ENCODE measurements at places on chromosomes 3 and 15.
A peak's percentile ranks its signal among the peaks of the same experiment; 100 is the strongest.

DNA sequence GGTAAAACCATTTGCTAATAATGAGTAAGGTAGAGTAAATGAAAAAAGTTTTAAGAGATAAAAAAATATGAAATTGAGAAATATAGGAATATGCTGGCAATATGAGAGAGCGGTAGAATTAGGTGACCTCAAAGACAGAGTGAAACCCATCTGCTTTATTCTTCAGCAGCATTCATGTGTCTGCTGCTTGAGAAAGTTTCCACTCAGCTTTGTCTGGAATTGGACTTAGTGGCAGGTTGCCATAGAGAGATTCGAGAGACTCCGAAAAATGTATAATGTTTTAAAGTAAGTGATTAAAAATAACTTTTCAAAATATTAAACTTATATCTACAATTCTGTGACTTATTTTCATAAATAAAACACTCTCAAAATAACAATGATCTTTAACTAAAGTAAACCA is 5.0 kb downstream of the SUCNR1 start:
- no peak for DNase-seq

- DNase-seq: no peak
Observed at GRCh38 chr3:156455839-156456238, 99.1 kb downstream of the SSR3 start.

GRCh38 chr15:40037721-40038120 is 1.3 kb downstream of the SRP14 start:
- DNase-seq: no peak

DNA sequence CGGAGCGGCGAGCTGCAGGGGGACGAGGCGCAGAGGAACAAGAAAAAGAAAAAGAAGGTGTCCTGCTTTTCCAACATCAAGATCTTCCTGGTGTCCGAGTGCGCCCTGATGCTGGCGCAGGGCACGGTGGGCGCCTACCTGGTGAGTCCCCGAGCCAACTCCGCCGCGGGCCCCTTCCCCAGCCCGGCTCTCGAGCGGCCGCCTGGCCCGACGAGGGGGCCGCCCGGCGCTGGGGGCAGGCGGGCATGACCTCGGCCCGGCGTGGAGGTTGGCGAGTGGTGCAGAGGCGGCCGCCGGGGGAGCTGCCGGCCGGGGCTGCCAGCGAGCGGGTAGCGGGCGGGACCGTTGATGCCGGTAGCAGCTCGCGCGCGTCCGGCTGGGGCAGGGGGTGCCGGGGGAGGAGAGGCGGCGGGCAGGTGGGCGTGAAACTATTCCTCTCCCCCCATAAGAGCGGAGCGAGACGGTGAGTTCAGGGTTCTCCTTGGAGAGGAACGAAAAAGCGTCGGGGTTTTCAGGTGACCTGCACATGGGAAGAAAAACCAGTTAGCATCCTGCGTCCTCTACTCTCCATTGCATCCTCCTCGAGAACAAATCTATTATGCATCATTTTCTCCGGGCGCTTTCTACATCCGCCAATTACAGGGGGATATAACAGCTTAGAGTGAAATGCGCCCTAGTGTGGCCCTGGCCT is 585 bp downstream of the SLCO3A1 start:
- peak; percentile 40 for DNase-seq

GRCh38 chr3:17908399-17909191 is 166.2 kb upstream of the TBC1D5 start:
- DNase-seq: no peak

DNA sequence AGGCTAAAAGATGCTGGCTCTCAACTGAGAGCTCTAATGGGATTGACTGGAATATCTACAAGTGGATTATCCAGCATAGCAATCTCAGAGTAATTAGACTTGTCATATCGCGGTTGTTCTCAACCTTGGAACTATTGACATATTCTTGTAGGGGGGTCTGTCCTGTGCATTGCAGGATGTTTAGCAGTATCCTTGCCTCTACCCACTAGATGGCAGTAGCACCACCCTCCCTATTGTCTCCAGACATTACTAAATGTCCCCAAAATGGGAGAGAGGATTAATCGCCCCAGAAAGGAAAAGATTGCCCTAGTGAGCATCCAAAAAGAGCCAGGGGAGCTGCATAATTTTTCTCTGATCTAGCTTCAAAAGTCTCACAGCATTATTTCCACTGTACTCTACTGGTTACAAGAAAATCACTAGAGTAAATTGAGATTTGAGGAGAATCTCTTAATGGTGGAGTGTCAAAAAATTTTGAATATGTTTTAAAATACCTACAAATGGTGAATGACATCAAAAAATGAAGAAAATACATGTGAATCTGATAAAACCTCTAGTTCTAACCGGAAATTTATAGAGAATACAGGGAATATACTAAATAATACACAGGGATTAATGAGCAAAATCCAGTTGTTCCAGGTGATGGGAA is 388.2 kb upstream of the AGTR1 start:
- DNase-seq: no peak

- peak; percentile 57 for DNase-seq
Observed at GRCh38 chr3:157160658-157161424, 894 bp upstream of the CCNL1 start.
